ENCODE measurements at places on chromosomes 6 and 20.
A peak's percentile ranks its signal among the peaks of the same experiment; 100 is the strongest.

DNA sequence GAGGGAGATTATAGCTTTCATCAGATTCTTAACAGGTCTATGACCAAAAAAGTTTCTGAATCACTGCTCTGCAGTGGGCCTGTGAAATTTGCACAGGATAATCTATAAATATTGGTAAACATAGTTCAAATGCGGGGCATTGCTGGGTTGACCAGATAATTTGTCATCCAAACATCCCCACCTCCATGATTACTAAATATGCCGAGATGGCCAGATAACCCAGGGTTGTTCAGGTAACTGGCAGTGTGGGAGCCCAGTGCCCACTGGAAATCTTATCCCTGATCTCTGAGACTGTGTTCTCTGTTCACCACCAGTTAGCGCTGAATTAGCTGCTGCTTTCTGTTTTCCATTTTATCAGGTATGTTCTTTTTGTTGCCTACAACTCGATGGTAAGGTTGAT lies 21.4 kb downstream of the PTK7 start:
- no peak for DNase-seq

DNA sequence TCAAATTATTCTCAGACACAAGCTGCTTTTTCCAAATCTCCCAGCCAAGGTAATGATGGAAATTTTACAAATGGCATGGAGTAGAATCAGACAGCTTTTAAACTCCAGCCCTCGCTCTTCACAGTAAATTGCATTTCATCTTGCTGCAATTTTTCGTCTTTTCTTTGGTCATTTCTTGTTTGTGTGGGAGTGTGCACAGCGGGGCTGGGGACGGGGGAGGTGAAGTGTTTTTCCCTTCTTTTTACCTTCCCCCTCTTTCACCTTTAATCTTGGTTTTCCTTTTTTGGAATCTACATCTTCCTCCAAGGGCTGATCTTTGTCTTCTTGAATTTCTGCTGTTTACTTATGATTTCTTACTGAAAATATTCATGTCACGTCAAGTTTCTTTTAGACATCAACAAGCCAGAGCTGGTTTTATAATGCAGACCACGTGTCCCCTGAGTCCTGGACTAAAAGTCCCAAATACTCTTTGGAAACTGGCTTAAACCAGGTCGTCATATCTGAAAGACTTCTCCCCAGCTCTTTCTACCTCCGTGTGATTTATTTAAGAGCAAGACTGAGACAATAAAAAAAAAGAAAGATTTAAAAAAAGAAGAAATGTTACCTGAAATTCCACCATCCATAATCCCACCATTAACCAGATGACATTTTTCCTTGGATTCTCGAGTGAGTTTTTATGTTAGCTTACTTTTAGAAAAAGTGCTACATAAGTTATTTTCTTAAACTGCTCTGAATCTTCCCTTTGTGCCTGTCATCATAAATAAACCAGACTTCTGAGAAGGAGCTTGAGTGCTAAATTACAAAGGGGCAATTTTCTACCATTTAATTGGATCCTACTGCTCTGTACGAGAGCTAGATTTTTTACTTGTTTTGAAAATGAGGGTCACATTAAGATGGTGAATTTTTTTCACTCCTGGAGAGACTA lies 52.0 kb downstream of the MAP3K5 start:
- peak; percentile 55 for DNase-seq

GRCh38 chr6:337805-338368 lies 45.6 kb downstream of the DUSP22 start:
- no peak for DNase-seq

DNA sequence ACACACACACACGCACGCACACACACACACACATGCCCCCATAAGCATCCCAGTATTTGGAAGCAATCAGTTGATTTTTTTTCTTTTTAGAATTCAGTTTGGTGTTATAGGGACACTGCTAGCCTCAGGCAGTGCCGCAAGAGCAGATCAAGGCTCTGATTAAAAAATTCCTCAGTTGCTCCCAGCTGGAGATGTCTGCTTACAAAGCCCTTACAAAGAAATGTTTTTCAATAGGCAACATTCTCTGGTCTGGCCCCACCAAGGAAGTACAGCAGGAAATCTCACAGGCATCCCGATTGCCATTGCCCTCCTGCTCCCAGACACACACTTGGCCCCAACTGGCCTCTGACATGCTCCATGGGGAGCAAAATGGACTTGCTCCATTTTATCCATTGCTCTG lies 22.9 kb upstream of the CD83 start:
- DNase-seq, result peak; percentile 28

- no peak for DNase-seq
Observed at GRCh38 chr6:27531772-27532459, 59.0 kb upstream of the ZNF184 start.

DNA sequence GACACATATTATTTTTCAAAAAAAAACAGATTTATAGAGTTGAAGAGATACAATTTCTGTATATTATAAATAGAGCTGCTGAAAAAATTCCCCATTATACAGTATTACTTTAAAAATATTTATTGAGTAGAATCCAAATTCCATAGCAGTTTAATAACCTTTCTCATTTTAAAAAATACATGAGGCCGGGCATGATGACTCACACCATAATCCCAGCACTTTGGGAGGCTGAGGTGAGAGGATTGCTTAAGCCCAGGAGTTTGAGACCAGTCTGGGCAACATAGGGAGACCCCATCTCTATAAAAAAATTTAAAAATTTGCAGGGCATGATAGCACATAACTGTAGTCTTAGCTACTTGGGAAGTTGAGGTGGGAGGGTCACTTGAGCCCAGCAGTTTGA lies 13.0 kb downstream of the ATRN start:
- peak; percentile 19 for DNase-seq

GRCh38 chr6:157982563-157983405 lies 1.1 kb downstream of the SYNJ2 start:
- peak; percentile 75 for DNase-seq
